ENCODE measurements at places on chromosomes 7 and 10.

DNA sequence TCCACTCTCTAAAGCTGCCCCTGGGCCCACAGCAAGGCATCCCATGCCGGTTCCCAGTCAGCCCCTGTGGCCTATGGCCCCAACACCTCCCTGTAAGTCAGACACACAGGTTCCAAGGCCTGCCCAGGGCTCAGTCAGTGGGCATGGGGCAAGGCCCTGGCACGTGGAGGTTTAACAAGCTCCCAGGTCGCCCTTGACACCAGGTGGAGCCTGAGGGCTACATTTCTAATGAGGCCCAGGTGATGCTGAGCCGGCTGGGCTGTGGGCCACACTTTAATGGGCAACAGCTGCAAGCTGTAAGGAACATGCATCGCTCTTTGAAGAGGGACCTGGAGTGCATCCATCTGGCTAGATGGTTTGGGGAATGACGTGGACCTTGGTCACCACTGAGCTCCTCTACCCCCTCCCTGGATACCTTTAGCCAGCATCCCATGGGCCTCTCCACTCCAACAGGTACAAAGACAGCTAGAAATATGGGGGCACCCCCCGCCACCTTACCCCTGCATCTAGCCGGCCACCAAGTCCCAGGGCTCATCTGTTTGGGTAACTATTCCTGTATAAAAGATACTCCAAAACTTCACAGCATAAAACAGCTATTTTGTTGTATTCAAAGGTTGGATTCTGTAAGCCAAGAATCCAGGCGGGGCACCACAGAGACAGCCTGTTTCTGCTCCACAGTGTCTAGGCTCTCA, 122.5 kb downstream of the OAT start:
- DNase-seq = no peak

- DNase-seq = no peak
These were observed 80.3 kb upstream of the ARID5B start for GRCh38 chr10:61821153-61821552.

DNA sequence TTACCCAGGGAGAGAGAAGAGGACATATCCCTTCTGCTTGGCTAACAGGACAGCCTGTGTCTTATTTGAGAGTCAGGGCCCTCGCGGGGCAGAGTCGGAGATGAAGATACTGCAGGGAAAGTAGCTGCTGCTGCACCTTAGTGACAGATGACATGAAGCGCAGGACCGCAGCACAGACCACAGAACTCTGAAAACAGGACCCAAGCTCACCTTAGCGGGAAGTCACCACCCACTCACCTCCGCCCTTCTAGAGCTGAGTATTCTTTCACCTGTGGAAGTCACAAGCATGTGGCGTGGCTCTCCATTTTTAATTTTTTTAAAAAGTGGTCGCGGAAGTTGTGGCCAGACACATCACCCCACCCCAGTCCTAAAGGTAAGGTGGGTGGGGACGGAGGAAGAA, 191.4 kb downstream of the FAM107B start:
- peak; percentile 66 for DNase-seq

DNA sequence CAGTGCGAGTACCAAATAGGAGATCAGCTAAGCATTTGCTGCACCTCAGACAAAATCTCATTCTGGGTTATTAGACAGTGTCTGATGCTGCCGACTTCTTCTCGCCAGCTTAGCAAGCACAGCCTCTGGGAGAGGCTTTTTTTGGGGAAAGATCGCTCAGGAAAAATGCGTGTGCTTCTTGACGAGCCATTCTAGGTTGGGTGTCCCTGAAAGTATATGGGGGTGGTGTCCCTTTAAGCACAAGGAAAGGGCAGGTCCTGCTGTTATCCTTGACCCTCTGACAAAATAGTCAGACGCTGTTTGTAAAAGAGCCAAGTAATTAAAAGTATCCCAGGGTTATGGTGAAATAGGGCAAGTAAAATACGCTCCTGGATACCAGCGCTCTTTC, 540.1 kb upstream of the FZD8 start:
- no peak for DNase-seq

- no peak for DNase-seq
These were observed 1.8 kb downstream of the TSC22D4 start for GRCh38 chr7:100476903-100477870.

DNA sequence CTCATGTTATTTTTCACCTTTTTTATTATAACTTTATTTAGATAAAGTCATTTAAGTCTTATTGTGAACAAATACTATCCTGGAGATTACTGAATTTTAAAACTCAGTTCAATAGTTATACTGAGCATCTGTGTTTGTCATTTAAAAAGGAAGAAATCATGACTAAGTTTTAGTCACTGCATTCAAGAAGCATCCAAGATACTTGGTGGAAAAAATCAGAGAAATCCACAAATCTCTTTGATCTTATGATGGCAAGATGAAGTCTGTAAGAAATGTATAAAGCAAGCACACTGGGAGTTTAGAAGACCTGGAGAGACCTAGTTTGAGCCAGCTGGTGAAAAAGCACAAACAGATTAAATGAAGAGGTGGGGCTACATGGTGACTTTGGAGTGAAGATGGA, 529.8 kb upstream of the IGFBP3 start:
- no peak for DNase-seq

GRCh38 chr7:22864301-22864700, 41.7 kb upstream of the TOMM7 start:
- no peak for DNase-seq

DNA sequence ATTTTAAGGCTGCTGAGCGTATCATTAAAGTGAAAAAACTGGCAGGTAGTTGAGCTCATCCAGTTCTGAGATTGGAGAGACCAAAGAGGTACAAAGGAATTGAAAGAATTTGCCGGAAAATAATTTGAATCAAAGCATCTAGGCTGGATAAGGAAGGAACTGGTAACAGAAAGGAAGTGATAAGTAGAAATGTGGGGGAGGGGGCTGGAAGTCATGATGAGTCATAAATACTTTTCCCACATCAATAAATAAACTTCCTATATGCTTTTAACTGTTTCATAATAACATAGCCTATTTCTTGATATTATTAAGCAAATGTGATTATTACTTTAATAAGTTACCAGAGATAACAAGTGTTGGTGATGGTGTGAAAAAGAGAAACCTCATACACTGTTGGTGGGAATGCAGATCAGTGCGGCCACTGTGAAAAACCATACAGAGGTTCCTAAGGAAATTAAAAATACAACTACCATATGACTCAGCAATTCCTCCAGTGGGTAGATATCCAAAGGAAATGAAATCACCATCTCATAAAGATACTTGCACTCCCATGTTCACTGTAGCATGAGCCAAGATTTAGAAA, 27.0 kb downstream of the ZNF438 start:
- DNase-seq = no peak

- DNase-seq = no peak
These were observed 99.4 kb downstream of the RNF216 start for GRCh38 chr7:5681979-5682546.

- no peak for DNase-seq
These were observed 689.7 kb upstream of the IGFBP3 start for GRCh38 chr7:46610746-46611145.

GRCh38 chr7:41096917-41097316, 606.0 kb downstream of the INHBA start:
- no peak for DNase-seq

DNA sequence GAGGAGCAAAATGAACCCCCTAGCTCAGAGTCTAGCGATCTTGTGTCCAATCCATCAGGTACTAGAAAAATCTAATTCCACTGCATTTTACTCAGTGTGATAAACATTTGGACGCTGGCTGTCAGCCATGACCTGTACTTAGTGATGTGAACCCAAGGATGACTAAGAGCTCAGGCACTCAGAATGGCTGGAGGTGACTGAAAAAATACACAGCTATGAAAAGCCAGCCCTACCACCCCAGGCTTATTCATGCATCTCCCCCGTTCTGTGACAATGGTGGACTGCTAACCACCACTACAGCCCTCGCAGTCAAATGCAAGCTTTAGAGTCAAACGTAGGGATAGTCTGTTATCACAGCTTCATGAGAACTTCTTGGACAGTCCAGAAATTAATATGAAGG, 14.9 kb downstream of the AFAP1L2 start:
- no peak for DNase-seq

DNA sequence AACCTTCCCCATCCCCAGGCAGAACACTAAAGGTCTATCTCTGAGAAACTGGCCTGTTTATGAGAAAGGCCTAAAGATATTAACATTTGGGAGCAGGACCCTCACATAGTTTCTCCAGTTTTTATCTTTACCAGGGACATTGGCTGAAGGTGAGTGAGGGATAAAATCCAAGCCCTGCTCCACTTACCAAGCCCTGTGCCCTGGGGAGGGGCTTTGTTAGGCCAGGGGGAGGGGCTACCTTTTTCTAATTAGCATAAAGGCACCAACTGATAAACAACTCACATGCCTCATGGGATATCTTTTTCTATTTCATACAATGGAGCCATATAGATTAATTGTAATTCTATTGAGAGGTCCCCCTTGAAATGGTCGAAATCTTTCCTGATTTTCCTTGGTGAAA, 55.9 kb downstream of the RNLS start:
- DNase-seq = no peak

GRCh38 chr10:85137253-85137652, 808.9 kb downstream of the CCSER2 start:
- DNase-seq = no peak

DNA sequence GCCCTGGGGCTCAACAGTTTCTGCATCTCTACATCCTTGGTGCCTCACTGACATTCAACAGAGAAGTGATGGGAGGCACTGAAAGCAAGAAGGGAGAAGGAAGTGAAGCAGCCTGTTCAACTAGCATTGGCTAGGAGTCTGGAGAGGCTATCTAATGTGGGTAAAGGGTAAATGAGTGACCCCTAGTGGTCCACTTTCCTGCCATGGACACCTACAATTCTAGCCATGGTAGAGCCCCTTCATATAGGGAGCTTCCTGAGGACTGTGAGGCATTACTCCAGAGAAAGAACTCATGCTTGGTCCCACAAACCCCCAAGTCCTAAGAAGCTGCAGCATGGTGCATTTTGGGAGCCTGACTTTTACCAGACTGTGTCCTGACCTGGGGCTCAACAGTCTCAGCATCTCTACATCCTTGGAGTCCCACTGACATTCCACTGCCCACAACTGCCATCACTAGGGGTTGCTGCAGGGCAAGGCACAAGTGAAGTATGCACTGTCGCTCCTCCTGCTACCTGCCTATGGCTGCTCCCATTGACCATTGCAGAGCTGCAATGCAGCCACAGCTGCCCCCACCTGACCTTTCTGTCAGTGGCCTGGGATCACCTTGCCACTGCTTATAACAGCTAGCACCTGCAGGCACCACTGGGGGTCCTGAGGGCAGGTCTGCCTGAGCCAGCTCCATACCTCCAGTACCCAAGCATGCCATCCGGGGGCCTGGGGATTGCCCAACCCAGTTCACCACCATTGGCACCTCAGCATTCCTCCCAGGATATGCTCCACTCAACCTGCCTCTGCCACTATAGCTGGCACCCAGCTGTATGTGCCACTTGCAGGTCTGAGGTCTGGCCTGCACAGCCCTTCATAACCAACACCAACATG, 44.1 kb upstream of the CDK6 start:
- DNase-seq = no peak

GRCh38 chr10:77441353-77442166, 196.0 kb downstream of the KCNMA1 start:
- no peak for DNase-seq

- DNase-seq = no peak
These were observed 18.0 kb upstream of the MRLN start for GRCh38 chr10:59771162-59771807.

DNA sequence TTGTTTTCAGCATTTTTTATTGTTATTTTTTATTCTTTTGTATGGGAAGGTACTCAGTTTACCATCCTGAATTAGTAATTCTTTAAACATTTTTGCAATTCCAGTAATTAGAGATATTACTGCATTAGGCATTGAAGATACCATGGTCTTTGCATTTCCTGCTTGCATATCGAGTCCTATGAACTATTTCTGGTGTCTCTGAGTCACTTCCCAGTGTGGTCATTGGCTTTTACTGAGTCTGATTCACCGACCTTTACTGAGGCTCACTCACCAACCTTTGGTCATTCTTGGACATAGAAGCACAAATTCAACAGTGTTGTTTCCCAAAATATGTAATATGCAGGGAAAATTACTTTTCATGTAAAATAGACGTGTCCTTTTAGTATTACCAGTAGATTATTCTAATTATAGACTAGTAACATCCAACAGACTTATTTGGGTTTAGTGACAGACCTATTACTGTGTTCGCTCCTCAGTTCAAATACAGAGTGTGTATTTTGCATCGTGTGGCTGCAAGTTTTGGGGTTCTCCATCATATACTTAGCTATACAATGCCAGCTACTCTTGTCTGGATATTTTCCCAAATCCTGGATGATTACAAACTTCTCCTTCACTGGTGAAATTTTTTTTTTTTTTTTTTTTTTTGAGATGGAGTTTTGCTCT, 180.7 kb upstream of the PRSS1 start:
- DNase-seq = no peak

GRCh38 chr10:43355749-43356371, 15.6 kb upstream of the FXYD4 start:
- no peak for DNase-seq

GRCh38 chr10:110372656-110373055, 67.9 kb upstream of the SMNDC1 start:
- DNase-seq = no peak

- no peak for DNase-seq
These were observed 96.6 kb downstream of the PTPRE start for GRCh38 chr10:128003521-128003920.

- no peak for DNase-seq
These were observed 512.9 kb downstream of the ATRNL1 start for GRCh38 chr10:115606086-115606485.

GRCh38 chr10:47266602-47267001, 33.4 kb upstream of the GDF10 start:
- DNase-seq = no peak

GRCh38 chr10:44261710-44262455, 123.0 kb downstream of the CXCL12 start:
- no peak for DNase-seq

DNA sequence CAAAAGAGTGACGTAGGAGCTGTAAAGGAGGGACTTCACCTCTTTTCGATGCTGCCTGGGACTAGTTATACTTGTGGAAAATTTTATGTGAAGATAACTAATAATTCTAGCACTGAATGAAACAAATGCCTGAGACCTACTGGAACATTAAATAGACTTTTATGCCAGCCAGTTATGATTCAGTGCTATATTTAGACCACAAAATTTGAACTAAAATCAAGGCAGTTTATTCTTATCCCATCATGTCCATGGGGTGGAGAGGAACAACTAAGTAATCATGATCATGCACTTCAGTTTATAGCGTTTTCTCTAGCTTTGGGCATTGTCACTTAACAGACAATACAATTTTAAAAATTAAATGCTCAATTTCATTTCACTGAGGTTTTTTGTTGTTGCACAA, 76.7 kb downstream of the ZEB1 start:
- DNase-seq = no peak

DNA sequence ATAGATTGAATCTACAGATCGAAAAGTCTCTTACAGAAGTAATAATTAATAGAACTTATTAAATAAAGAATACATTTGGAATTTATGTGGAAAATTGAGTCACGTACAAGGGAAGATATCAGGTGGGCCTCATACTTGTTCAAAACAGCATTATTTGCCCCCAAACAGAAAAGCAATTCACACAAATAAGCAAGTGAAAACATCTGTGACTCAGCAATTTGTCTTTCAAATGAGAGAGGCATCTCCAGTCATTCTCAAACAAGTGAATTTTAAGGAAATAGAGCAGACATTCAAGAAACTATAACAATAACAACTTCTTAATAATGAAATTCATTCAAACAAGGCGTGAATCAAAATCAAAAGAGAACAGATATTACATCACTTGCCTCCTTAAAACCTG, 50.1 kb downstream of the SEMA3A start:
- no peak for DNase-seq

- DNase-seq = no peak
These were observed 19.1 kb downstream of the CEP41 start for GRCh38 chr7:130421684-130422083.

- no peak for DNase-seq
These were observed 279.4 kb upstream of the HABP2 start for GRCh38 chr10:113273181-113274163.

Measured in thymus (tissue), 14 donors.